ENCODE measurements at places on chromosomes 13 and 19.

DNA sequence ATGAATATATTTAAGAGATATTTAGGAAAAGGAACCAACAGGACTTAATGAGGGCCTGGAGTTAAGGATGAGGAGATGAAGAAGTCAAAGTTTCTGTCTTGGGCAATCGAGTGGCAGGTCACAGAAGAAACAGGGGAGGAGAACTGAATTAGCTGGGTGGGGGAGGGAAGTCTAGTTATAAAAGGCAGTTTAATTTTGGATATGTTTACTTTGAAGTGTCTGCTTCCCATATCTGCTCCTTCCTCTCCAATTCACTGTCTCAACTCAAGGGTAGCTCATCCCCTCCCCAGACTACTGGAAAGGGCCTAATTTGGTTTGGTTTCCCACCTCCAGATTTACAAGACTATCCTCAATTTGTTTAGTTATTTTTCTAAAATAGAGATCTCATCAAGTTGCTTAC lies 195.9 kb downstream of the VWA8 start:
- DNase-seq: no peak

- no peak for DNase-seq
Observed at GRCh38 chr19:49017666-49018351, 918 bp upstream of the LHB start.

DNA sequence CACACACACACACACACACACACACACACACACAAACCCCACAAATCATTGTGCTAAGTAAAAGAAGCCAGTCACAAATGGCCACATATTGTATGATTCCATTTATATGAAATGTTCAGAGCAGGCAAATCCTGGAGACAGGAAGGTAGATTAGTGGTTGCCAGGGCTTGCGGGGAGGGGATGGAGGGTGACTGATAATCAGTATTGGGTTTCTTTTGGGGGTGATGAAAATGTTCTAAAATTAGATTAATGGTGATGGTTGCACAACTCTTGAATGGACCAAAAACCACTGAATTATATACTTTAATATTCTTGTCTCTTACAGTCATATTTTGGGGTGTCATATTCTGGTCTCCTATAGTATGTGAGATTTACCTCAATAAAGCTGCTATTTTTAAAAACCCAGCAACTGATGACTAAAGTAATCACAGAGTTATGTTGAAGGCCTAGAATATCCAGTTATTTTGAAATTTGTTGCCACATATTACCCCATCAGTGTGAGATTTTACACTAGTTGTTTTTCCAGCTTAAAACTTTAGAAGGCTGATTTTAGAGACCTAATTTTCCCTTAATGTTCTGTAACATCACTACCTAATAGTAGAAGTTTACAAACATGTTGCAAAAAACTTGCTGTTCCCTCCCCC lies 20.3 kb downstream of the FLT1 start:
- no peak for DNase-seq

DNA sequence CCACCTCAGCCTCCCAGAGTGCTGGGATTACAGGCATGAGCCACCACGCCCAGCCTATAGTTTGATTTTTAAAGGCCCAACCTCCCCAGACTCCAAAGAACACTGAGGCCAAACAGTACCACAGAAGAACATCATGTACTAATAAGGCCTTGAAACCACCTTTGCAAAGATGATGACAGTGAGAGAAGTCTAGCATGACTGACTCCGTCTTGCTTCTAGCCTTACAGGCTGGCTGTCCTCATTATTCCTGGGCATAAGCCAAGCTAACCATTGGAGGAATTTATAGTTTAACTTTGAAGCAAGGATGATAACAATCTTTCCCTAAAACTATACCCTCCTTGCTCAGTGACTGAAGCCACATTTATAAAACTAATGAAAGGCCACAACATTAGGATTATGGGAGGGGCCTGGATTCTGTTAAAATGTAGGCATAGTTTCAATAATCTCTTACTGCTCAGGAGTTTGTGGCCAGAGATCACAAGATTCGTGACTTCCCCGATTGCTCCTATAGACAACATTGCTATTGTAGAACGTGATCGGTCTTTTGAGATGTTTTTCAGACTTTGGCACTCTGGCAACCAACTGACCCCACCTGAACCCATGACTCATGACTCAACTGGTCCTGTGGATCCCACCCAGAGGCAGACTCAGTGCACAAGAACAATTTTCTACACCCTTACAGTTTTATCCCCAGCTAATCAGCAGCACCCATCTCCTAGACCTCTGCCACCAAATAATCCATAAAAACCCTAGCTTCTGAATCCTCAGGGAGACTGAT lies 17.6 kb downstream of the GPR42 start:
- DNase-seq: peak; percentile 78

DNA sequence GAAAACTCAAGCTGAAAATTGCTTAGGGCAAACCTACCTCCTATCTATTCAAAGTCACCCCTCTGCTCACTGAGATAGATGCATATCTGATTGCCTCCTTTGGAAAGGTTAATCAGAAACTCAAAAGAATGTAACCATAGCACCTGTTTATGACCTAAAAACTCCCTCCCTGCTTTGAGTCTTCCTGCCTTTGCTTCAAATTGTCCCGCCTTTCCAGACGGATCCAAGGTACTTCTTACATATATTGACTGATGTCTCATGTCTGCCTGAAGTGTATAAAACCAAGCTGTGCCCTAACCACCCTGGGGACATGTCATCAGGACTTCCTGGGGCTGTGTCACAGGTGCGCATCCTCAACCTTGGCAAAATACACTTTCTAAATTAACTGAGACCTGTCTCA lies 118.6 kb downstream of the TBC1D4 start:
- DNase-seq: no peak

DNA sequence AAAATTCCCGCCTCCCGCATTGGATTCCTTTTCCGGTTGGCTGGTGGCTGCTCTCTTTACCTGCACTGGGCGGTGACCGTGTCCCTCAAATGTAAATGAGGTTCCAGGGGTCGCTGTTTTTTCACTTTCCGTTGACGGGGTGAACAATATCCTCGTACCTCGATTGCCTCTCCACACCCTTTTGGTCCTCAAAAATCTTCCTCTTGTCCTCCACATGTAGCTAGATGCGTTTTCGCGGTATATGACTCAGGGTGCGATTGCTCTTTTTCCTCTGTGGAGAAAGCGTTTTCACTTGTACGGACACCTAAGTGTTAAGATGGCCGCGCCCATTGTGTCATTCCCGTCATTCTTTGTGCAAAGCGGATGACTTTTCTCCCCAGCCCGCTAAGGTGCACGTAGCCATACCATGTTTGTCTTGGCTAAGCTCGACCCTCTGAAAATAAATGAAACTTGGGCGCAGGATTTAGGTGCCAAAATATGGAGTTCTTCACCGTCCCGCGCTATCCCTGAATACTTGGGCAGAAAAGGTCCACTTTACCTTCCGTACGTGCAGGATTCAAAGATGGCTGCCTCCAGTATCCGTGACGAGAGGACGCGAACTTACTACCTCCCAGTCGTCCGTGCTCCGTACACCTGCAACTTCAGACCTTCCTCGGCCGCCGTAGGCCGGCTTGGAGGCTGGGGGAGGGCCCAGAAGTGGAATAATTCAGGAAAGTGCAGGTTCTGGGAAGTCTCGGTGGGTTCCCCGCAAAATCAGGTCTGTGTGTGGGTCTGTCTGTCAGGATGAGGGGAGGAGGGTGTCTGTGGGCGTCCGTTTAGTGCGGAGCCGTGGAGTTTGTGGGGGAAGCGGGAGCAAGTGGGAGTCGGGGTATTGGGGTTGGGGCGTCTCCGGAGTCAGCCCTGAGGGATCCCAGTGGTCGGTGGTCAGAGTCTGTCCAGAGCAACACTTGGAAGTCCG lies at the start of gene ZNF613:
ZNF613 (plus strand) TSS at position 689 of the 958 bp plus-strand sequence. CDS start 8,749 bp downstream, outside the sequence.
- DNase-seq: peak; percentile 86

GRCh38 chr13:99655351-99656091 lies 154.2 kb downstream of the TM9SF2 start:
- peak; percentile 98 for DNase-seq

GRCh38 chr13:20399515-20399914 lies 126.1 kb downstream of the CRYL1 start:
- DNase-seq: no peak

DNA sequence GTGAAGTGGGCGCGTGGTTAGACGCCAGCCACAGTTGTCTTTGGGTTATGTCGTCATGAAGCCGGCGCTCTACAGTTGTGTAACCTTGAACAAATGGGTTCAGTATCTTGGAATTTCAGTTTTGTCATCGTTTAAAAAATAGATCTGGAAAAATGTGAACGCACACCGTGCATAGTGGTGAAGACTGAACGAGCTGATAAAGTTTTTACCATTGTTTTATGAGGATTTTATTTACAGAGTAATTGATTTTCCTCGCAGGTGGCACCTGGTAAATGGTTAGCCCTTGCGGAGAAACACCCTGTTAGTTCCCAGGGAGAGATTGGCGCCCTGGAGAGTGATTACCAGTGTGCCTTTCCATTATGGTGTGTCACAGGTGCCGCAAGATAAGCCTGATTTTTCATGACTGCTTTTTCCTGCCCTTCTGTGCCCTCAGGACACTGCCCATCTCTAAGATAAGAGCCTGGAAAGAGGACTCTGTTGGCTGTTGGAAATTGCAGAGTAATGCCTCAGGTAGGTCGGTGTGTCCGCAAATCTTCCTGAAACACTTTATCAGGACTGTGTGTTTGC lies 577 bp downstream of the ZNF181 start:
- DNase-seq: no peak

GRCh38 chr13:59094181-59094580 lies 1069.5 kb downstream of the DIAPH3 start:
- DNase-seq: no peak

DNA sequence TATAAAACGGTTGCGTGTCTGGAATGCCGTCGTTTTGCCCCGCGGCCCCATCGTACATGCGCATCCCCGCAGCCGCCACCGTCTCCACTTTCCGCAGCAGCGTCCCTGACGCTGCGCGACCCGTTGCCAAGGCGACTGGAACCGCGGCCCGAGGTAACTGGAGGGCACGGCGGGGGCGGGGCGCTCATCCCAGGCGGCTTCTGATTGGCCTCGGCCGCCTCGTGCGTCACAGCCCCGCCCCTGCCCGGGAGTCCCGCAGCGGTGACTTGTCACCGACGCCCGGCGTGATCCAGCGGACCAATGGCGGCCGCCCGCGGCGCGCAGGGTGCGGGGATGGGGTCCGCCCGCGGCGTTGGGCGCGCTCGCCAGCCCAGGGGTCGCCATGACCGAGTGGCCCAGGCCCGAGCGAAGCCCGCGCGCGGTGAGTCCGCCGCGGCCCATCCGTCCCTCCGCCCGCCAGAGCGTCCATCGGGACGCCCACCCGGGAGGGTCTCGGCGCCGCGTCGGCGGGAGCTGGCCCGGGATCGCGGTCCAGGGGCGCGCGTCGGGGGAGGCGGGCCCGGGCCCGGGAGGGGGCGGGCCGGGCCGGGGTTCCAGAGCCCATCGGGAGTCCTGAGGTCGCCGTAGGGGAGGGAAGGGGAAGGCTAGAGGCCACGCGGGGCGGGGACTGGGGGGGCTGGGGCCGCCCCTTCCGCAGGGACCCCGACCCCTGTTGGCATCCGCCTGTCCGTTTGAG lies at the start of gene ZSCAN1:
ZSCAN1 (plus strand) TSS at position 285 of the 736 bp plus-strand sequence. CDS start 3,812 bp downstream, outside the sequence.
- peak; percentile 90 for DNase-seq

DNA sequence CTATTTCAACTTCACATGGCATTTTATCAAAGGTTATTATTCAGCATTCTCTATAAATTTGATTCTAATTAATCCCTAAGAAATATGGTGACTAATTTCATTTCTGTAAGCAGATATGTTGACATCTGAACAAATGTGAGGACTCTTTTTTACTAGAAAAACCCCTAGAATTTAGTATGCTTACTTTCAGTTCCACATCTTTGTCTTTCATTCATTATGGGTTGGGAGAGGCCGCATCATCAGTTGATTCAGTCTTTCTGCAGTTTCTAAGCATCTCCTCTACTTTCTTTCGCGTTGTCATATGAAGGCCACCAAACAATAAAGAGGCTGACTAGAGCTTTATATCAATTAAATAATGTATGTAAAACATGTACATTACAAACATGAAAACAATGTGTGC lies 55.4 kb upstream of the MTIF3 start:
- no peak for DNase-seq

DNA sequence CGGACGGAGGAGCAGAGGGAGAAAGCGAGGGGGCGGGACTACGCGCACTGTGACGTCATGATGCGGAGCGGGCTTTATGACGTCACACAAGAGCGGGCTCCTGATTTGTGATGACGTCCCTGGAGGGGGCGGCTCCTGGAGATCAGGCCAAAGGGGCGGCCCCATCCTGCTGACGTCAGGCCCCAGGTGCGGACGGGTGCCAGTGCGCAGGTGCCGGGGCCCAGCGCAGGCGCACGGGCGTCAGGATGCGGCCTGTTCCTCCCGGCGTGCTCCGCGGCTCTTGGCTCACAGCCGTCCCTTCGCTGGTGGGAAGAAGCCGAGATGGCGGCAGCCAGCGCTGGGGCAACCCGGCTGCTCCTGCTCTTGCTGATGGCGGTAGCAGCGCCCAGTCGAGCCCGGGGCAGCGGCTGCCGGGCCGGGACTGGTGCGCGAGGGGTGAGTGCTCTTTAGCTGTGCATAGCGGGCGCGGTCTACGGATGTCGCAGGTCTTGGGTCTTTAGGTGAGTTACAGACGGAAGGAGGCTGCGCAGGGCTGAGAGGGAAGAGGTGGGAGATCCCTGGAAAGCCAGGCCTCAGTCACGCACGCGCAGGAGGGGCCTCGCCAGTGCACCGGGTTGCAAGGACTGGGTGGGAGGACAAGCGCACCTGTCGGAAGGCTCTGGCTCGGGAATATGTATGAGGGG lies at the start of the genes EMC10 and GARIN5A:
EMC10 (plus strand) TSS at position 284 of the 683 bp plus-strand sequence; CDS start at position 322, 38 bp downstream.
GARIN5A (minus strand) TSS at position 625 of the 683 bp plus-strand sequence; CDS start at position 165, 460 bp downstream.
- DNase-seq: peak; percentile 98

DNA sequence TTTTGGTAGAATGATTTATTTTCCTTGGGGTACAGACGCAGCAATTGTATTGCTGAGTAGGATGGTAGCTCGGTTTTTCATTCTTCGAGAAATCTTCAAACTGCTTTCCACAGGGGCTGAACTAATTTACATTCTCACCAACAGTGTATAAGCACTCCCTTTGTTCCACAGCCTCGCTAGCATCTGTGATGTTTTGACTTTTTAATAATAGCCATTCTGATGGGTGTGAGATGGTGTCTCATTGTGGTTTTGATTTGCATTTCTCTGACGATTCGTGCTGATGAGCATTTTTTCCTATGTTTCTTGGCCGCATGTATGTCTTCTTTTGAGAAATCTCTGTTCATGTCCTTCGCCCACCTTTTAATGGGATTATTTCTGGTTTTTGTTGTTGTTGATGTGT lies 54.8 kb upstream of the UQCRFS1 start:
- no peak for DNase-seq

GRCh38 chr13:97117388-97117910 lies 104.7 kb upstream of the MBNL2 start:
- no peak for DNase-seq

- peak; percentile 37 for DNase-seq
Observed at GRCh38 chr13:37618554-37618953, 20.0 kb upstream of the POSTN start.

Data from Caki2 (cell line).